AG20443 (cell line): ENCODE measurements at places on chromosomes 11 and 22.

DNA sequence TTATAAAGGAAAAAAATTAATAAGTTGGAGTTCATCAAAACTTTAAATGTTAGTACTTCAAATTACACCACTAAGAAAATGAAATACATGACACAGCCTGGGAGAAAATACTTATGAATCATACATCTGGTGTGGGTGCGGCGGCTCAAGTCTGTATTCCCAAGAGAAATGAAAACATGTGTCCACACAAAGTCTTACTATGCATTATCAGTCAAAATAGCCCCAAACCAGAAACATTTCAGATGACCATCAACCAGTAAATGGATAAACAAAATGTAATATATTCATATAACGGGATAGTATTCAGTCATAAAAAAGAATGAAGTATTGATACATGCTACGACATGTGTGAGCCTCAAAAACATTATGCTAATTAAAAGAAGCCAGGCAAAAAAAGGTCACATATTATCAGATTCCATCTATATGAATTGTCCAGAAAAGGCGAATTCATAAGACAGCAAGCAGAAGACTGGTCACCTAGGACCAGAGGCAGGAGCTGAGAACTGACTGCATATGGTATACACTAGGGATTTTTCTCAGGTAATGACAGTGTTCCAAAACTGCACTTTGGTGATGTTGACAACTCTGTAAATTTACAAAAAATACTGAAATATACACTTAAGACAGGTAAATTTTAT is 5.3 kb upstream of the AKIP1 start:
- peak; percentile 32 for DNase-seq

DNA sequence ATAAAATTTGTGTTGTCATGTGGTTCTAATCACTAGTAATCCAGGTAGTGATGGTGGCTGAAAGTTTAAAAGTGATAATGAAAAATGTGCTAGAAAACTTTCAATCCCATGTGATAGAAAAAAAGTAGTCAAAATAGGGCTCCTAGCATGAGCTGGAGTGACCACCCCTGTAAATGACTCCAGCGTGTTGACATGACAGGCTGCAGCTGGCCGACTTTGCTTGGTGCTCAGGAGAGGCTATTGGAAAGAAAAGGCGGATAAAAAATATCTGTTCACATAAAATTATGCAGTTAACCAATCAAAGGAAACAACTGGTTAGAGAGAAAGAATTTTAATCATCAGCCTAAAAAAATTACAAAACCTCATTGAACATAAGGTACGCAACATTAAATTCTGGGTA is 16.9 kb upstream of the MTCH2 start:
- DNase-seq: no peak

- DNase-seq: no peak
Observed at GRCh38 chr22:27201741-27202140, 544.4 kb downstream of the MIAT start.

- DNase-seq: no peak
Observed at GRCh38 chr11:68056317-68057285, 17.8 kb downstream of the TCIRG1 start.

GRCh38 chr22:24564376-24565058 is 8.7 kb downstream of the SNRPD3 start:
- no peak for DNase-seq

- DNase-seq: no peak
Observed at GRCh38 chr11:67632175-67632981, 2.6 kb upstream of the NUDT8 start.

DNA sequence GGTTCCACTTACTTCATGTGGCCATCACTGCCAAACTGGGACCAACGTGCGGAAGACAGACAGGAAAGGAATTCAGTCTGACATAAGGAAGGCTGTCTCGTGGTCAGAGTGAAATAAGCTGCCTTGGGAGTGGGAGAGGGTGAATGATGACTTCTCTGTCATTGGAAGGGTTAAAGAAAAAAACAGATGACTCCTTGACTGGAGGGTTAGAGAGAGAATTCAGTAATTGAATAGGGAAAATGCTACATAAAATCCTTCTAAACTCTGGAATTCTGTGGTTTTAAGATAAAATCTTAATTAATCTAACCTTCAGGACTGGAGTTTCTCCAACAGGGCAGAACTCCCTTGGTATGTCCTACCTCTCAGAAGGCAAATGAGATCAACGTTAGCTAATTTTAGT is 33.8 kb downstream of the RAB30 start:
- peak; percentile 13 for DNase-seq

GRCh38 chr11:106466521-106467080 is 389.1 kb downstream of the AASDHPPT start:
- peak; percentile 40 for DNase-seq

GRCh38 chr11:103851166-103851651 is 185.2 kb upstream of the DDI1 start:
- peak; percentile 39 for DNase-seq

- peak; percentile 30 for DNase-seq
Observed at GRCh38 chr22:20319041-20319744, 667 bp downstream of the DGCR6L start.

GRCh38 chr11:67466962-67467771 is 1.9 kb downstream of the TMEM134 start:
- DNase-seq: no peak

DNA sequence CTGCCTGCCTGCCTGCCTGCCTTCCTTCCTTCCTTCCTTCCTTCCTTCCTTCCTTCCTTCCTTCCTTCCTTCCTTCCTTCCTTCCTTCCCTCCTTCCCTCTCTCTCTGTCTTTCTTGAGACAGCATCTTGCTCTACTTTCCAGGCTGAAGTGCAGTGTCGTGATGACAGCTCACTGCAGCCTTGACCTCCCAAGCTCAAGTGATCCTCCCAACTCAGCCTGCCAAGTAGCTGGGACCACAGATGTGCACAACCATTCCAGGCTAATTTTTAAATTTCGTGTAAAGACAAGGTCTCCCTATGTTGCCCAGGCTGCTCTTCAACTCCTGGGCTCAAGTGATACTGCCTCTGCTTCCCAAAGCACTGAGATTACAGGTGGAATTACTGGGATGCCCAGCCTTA is 328.2 kb upstream of the SORL1-AS1 start:
- DNase-seq: no peak

DNA sequence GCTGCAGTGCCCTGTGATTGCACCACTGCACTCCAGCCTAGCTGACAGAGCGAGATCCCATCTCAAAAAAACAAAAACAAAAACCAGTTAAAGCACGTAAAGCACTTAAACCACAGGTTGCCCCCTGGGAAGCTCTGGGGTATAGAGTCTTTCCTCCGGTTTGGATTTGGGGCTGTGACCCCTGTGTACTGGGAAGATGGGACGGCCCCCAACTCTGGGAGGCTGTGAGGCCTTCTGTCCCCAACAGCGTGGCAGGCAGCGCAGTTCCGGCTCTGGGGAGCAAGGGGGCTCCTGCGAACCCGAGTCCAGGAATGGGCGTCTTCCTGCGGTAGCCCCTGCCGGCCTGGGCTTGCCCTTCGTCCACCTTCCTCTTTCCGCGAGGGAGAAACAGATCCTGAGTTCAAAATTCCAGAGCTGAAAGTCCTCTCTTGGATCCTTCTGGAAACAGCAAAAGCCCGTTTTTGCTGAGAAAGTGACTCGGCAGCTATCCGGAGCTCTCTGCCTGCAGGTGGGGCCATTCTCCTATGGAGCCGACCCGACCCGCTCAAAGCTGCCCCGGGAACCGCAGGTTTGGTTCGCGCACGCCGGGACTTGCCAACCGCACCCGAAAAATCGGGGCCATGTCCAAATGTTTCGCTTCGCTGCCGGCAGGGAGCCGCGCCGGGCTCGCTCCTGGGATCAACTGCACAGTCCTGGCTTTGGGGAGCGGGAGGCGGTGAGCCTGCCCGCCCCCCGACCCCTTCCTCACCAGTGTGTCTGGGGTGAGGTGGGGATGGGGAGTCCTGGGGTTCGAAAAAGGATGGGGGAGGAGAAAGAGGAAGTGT is 36.3 kb upstream of the POLA2 start:
- peak; percentile 86 for DNase-seq

DNA sequence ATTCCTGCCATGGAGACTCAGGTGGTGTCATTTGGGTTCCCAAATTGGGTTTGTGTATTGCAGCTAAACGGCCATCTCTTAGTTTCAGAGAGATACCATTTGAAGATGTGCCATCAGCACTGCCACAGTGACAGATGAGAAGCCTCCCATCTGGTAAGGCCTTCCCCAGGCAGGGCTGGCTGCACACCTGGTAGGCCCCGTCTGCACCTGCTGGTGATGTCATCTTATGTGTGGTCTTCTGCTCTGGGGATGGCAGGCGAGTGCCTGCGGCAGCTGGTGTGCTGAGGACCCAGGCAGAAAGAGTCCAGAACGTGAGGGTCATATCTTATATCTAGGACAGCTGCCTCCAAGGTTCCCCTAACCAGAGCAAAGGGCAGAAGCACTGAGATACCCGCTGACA is 100.6 kb downstream of the CSNK2A3 start:
- no peak for DNase-seq

- peak; percentile 89 for DNase-seq
Observed at GRCh38 chr11:2898366-2899079, 12.9 kb upstream of the CDKN1C start.

DNA sequence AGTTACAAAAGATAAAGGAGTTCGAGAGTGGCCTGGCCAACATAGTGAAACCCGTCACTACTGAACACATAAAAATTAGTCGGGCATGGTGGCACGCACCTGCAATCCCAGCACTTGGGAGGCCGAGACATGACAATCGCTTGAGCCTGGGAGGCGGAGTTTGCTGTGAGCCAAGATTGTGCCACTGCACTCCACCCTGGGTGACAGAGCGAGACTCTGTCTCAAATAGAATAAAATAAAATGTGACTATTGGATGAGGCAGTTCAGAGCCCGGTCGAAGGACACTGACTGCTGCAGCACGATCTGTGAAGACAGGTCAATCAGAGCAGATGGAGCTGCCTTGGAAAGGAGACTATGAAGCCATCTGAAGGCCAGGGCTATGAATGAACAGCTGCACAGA is 37.7 kb upstream of the ANO1 start:
- DNase-seq: no peak
